ENCODE measurements at places on chromosomes 1 and 21.

GRCh38 chr1:55572878-55573734 lies 357.9 kb upstream of the USP24 start:
- DNase-seq: no peak

- no peak for DNase-seq
Observed at GRCh38 chr21:32298148-32298559, 501 bp upstream of the MRAP start.

DNA sequence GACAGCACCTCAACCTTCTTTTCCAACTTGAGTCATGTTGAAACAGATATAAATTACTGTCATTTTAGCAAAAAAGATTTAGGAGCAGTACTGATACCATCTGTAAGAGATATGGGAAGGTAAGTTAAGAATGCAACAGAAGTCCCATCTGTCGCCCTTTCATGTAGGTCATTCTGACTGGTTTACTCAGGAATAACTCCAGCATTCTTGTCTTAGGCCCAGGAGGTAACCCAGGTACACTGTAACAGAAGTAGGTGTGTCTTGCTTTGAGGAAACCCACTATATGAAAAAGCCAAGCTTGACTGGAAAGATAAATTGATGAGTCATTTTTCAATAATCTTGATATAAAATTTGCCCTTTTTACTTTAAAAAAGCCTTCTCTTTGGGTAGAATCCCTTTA lies 35.4 kb downstream of the PGM1 start:
- DNase-seq: no peak

DNA sequence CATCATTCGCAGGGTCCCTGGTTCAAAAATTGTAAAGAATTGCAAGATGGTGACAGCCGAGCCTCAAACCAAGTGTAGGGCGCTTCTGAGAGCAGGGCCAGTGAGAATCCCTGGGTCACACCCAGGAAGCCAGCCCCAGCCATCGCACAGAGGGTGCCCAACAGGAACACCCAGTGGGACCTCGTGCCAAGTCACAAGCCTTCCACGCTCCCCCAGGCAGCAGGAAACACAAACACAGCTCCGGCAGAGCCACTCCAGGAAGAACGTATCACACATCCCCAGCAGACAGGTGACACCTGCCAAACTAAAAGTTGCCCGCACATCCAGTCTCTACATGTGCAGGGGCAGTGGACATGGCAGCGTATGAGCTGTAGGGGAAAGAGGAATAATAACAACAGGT lies 20.2 kb downstream of the DHRS3 start:
- DNase-seq: no peak

GRCh38 chr1:232017057-232017456 lies 390.5 kb downstream of the DISC1 start:
- DNase-seq: no peak

DNA sequence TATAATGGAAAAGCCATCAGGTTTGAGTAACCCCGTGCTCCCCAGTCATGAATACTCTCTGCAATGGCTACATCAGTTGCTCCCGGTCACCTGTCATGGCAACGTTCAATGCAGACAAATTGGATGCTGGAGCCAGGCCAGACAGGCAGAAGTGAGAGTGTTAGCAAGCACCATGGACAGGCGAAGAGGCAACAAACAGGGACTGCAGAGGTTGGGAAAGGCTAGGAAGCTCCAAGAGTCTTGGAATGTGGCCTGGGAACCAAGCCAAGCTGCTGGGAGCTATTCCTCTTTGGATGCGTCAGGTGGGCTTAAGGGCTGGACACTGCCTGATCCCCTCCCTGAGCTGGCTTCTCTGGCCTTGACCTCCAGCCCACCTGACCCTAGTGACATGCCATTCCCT lies 102.9 kb downstream of the ACTL8 start:
- DNase-seq: no peak

DNA sequence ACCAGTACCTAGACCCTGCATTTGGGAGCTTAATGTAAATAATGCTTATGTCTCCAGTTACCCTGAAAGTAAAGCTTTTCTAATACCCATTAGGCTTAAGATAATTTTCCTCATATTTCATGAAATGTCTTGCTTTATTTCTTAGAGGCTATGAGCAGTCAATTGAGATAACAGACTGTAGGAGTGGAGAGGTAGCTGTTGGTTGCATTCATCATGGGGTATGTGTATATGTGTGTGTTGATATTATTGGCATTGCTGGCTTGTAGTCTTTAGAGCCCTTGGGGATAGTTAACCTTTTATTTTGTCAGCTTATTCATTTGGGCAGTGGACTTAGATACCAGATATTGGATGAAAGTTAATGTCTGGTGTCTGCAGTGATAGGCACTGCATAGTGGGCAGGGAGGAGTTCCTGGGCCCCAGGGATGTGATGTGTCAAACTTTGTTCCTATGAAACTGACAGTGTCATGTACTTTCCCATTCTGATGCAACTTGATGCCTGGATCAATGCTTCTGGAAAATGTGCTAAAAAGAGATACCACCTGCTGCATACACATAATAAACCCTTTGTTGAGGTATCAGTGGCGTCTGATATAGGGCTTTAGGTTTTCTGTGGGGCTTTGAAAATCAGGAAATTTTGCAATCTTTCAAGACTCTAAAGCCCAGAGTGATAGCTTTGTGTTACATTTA lies 83.9 kb downstream of the MAST2 start:
- no peak for DNase-seq

DNA sequence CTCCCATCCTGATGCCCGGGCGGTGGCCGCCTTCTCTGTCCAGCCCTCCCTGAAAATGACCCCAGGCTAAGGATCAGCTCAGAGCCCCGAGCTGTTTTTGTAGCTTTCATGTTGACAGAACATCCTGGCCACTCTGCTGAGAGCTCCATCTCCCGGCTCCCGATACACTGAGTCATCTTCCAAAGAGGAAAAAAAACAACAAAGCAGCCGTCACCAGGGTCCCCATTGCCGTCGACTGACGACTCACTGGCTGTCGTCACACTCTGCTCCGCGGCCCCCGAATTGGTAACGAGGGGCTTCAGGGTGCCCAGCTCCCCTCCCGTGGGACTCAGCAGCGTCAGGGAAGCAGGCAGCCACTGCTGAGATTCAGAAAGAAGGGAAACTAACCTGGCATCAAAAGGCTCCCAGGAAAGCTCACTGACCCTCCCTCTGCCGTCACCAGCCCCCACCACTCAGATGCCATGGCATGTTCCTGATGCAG lies 67.2 kb downstream of the CD46 start:
- DNase-seq: no peak

DNA sequence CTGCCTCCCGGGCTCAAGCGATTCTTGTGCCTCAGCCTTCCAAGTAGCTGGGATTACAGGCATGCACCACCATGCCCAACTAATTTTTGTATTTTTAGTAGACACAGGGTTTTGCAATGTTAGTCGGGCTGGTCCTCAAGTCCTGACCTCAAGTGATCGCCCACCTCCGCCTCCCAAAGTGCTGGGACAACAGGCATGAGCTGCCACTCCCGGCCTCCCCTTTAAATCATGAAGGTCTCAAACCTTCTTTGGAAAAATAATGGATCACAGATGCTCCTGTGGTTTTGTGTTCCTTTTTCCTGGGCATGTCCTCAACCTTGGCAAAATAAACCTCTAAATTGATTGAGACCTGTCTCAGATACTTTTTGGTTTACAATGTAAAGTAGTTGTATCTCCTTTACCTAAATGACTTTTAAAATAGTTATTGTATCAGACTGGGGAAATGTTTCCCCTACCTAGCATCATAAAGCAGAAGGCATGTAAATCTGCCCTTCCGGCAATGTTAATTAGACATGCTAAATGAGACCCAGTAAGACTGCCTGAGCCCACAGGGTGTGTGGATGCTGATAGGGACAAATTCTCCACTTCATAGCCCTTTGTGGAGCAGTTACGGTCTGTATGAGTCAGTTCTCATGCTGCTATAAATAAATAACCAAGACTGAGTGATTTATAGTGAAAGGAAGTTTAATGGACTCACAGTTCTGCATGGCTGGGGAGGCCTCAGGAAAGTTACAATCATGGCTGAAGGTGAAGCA lies 27.8 kb downstream of the CBR1 start:
- no peak for DNase-seq

DNA sequence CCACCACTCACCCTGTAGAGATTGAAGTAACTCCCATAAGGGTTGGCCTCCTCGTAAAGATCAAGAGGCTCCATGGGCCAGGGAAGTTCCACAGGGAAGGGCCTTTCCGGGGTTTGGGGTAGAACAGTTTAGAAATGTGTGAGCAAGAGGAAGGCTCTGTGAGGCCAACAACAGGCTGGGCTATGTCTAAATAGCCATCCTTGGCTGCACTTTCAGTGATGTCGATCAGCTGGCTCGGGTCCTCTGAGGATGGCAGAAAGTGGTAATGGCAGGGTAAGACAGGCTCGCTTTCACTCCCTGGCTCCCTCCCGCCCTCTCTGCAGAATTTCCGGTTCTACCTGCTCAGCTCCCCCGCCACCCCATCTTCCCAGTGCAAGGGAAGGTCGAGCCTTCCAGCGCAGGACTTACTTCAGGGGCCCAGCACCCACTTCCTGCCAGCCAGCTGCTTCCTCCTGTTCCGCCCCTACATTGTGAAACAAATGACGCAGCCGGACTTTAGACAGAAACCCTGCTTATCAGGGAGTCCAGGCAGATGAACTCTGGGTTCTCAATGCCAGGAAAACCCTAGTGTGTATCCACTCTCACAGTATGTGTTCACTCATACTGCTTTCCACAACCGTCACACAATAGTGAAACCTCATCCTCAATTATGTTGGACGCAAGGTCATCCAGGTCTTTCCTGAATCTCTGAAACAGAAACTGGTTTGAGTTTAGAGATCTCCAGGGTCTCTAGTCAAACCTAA lies 7.3 kb downstream of the F11R start:
- peak; percentile 32 for DNase-seq

- DNase-seq: no peak
Observed at GRCh38 chr1:169161496-169162194, 55.2 kb downstream of the ATP1B1 start.

GRCh38 chr1:231162297-231162969 lies 575 bp downstream of the TRIM67 start:
- no peak for DNase-seq

DNA sequence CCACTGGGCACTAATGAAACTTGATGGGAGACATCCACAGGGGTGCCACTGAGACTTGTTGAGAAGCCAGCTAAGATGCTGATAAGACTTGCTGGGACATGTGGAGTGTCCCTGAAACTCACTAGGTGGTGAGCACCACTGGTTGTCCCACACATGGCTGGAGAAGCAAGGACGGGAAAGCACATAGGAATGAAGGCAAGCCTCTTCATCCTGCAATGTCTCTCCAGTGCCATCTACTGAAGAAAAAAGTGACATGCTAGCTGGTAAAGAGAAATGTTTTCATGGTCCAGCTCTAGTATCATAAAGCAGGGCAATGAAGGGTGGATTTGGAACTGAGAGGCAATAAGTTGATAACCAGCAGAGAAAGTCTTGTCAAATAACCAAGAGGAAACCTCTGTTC lies 283.0 kb downstream of the PAPPA2 start:
- no peak for DNase-seq

- DNase-seq: no peak
Observed at GRCh38 chr1:165610866-165611265, 20.2 kb upstream of the MGST3 start.

GRCh38 chr1:26677306-26678115 lies 18.3 kb upstream of the ARID1A start:
- DNase-seq: peak; percentile 43

GRCh38 chr1:67137307-67137753 lies 2.6 kb upstream of the C1orf141 start:
- DNase-seq: no peak

Measured in effector CD4-positive, alpha-beta T cell (primary cell).